SW 1271 (cell line): ENCODE measurements at places on chromosomes 3 and 15.

DNA sequence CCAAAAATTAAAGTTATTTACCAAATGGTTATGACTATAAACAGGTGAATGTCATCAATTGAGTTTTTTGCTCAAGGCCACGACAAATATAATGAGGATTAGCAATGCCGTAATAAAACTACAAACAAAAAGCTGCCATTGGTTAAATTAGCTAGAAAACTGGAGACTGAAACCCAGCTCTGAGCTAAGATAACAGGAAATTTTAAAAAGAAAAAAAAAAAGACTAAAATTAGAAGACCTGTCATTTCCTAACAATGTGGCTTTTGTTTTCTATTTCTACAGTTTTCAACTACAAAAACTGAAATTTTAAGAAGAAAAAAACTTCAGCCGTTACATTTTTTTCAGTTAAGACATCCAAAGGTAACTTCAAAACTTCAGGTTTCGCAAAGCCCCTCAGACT lies 9.7 kb downstream of the SLC12A6 start:
- DNase-seq, result no peak

GRCh38 chr3:52477076-52477795 lies 17.9 kb upstream of the STAB1 start:
- DNase-seq, result no peak

DNA sequence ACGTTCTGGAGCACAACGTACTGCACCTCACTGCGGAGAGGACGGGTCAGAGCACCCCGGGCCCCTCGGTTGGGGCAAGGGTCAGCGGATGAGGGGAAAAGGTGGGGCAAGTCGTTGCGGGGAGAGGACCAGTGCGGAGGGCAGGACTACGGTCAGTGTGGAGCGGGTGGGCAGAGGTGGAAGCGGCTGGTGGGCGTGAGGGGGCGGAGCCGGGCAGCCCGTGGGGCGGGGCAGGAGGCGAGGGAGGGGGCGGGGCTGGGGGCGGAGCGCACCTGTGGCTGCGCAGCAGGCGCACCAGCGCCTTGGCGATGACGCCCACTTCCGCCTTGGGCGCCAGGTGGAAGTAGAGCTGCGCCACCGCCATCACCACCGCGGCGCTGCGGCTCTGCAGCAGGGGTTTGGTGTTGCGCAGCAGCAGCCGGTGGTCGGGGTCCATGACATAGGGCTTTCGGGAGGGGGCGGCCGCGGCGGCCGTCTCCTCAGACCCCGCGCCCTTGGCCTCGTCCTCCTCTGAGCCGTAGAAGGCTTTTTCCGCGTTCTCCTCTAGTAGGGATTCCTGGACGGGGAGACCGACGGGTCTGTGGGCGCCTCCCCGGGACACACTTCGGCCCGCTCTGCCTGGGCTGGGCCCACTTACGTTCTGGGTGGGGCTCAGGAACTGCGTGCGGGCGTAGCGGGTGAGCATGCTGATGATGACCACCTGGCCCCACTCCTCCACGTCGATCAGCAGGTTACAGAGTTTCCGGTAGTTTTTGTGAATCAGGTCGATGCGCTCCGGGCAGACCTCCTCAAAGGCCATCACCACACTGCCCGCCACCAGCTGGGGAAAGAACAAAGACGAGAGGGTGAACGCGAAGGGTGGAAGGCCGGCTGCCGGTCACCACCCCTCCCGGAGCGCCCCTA lies 29.2 kb downstream of the AP3B2 start:
- no peak for DNase-seq

DNA sequence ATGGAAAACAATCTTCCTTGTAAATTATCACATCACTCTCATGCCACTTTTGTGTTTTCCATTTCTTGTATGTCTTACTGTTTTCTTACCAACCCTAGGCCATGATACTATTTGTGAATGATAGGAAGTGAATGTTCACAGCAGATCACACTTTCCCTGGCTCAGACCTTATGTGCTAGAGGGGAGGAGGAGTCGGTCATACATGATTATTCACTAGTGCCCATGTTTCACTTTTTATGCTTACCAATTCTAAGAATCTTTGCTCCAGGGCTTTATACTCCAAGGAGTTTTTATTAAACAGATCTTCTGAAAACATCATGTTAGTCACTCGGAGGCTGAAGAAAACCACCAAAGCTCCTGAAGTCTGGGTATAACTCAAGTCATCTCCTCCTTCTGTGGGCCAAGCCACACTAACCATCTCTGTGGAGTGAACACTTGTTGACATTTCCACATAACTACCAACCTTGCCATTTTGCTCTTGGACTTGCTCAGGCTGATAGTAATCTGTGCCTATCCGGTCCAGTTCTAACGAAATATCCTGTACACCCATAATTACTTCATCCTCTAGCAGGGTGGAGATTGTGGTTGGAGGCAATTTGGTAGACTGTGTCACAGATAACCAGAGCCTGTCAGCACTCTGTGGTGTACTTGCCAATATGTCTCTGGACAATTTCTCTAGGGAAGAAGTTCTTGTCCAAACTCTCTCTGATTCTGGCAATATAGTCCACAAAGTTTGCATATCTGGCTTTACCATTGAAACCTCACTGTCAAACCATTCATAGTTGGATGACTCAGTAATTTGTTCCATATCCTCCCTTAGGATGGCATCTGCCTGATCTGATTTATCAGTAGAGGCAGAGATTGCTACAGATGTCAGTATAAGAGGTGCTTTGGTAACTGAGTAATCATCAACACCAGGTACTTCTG lies 76.8 kb downstream of the IMPG2 start:
- no peak for DNase-seq

DNA sequence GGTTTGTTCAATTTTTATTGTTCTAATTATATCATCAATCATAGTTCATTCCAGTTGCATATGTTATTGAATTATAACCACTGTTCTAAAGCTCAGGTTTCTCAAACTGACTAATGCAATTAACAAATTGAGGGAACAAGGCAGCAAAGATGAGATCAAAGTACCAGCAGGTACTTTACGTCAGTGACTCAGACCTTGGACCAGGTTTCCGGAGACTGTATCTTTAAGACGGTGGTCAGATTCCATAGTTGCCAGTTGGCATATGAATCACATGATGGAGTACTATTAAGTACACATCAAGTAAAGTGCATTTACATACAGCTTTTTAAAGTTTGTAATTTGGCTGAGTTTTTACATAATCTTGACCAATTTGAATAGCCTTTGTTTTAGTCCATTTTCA lies 583.6 kb upstream of the ROBO2 start:
- DNase-seq, result no peak

GRCh38 chr3:153443961-153444360 lies 281.9 kb downstream of the RAP2B start:
- DNase-seq, result no peak

GRCh38 chr3:23489300-23490158 lies 286.4 kb downstream of the UBE2E2 start:
- no peak for DNase-seq

- DNase-seq, result no peak
Measured at GRCh38 chr3:28109829-28110228, 131.6 kb upstream of the CMC1 start.

DNA sequence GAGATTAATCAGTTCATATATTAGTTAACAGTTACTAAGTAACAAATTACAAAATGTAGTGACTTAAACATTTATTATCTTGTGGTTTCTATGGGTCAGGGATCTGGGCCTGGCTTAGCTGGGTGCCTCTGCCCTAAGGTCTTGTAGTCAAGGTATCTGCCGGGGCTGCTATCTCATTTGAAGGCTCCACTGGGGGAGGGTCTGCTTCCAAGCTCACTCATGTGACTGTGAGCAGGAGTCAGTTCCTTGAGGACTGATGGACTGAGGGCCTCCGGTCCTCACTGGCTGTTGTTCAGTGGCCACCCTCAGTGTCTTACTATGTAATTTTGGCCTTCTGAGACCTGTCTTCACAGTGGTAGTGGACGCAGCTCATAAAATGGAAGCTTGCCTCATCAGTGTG lies 135.9 kb upstream of the PLXNA1 start:
- DNase-seq, result no peak

DNA sequence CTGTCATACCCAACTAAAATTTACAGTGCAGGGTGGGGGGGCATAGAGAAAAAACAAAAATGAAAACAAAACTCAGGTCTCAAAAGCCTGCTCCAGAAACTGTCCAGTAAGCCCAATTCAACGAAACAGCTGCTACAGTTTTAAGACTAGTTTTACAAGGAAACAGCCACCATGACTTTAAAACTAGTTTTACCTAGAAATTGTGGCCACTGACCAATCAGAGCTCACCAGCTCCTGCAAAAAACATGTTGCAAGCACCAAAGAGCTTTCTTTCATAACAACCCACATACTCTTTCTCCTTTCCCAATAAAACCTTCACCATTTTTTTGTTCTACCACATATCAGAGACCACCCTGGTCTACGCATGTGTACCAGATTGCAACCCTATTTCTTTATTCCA lies 7.3 kb upstream of the CFAP91 start:
- no peak for DNase-seq

GRCh38 chr15:54803134-54803808 lies 393.5 kb downstream of the RSL24D1 start:
- no peak for DNase-seq

- no peak for DNase-seq
Measured at GRCh38 chr3:127865941-127866340, 43.6 kb upstream of the MGLL start.

DNA sequence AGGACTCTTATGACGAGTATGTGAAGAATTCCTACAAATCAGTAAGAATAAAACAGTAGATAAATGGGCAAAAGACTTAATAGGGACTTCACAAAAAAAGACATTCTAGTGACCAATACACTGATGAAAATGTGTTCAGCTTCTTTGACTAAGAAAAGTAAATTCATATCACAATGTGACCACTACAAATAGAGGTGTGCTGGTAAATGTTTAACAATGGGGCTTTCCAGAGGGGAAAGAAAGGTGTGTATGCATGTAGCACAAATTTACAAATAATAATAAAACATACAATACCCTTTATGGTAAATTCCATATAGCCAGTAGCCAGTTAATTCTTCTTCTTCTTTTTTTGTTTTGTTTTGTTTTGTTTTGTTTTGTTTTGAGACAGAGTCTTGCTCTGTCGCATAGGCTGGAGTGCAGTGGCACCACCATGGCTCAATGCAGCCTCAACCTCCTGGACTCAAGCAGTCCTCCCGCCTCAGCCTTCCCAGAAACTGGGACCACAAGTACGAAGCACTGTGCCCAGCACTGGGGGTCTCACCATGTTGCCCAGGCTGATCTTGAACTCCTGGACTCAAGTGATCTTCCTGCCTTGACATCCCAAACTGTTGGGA lies 17.5 kb upstream of the NMD3 start:
- DNase-seq, result no peak

DNA sequence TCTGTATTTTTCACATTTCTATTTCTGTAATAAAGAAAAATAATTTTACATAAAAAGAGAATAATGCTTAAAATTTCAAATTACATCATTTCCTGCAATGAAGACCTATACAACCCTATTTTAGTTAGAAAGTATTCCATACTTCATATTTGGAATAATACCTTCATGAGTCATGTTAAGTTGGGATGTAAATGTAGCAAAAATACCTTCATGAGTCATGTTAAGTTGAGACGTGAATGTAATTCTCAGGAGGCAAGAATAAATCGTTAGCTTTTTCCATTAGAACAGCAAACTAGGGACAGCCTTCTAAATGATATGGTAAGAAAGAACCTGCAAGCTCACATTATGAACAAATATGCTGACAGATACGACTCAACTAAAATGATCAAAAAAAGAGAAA lies 91.9 kb downstream of the NAALADL2 start:
- peak; percentile 42 for DNase-seq

DNA sequence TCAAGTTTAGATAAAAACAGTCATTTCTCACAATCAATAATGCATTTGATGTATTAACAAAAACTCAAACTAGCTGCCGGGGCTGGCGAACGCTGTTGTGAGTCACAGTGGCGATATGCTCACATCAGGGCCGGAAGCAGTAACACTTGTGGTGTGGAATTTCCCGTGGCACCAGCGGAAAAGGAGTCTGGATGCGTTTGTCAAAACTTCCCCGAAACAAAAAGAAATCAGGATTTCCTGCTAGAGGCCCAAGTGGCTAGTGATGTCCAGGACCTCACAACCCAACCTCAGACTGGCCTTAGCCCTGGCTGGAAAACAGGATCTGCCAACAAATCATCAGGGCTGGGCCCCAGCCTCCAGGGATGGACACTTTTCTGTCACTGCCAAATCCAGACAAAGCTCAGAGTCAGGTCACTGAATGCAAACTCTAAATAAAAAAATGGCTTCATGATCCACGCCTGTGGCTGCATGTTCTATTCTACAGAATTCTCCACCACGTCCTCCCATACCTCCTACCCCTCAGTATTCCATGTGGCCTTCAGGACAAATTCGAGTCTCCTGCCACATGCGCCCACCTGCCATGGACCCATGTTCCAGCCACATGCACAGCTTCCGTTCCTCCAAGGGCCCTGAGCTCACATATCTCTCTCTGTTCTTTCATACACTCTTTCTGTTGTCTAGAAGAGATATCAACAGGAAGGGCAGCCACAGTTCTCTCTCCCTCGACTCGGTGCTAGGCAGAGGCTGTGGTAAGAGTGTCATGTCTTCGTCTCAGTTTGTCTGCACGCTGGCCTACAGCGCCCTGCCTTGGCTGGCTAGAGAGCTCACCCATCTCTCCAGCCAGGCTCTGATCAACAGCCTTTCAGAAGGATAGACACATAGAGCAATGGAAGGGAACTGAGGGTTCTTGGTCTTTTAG lies 35.4 kb downstream of the EHD4 start:
- peak; percentile 50 for DNase-seq

DNA sequence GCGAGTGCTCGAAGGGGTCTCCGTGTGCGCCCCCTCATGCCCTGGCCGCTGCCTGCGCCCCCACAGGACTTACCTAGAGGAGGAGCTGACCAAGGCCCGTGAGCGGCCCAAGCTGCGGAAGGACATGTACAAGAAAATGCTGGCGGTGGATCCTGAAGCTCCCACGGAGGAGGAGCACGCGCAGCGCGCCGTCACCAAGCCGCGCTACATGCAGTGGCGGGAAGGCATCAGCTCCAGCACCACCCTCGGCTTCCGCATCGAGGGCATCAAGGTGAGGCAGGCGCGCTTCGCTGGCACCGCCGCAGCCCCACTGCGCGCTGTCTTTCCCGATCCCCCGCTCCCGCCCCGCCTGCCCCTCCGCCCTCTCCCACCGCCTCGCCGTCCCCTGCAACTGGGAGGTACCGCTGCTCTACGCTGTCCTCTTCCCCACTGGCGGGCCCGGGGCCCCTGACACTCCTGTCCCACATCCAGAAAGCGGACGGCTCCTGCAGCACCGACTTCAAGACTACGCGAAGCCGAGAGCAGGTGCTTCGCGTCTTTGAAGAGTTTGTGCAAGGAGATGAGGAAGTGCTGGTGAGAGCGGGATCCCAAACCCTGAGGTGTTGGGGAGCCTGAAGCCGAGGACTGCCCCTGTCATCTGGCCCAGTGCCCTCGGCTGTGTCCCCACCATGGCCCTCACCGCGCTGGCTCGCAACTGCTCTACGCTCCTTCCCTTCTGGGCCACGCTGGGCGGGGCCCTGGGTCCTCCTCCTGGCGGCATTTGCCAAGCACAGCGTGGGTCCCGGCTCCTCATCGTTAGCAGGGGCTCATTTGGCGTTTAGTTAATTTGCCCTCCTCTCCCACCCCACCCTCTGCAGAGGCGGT lies 8.5 kb downstream of the ITPKA start:
- DNase-seq, result no peak

DNA sequence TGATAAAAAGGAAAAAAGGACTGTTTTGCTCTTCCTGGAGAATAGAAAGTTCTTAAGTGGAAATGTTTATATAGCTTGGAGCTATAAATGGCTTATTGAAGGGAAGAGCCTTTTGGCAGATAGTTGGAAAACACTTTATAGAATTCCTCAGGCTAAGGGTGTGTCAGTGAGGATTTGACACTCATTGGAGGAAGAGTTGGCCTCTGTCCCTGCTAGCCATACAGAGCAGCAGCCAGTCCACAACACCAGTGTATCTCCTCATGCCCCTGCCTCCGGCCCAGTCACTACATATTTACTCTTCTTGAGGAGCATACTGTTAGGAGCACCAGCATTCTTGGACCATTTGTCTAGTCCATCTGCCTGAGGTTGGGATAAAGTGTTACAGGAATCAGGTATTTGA lies 36.2 kb downstream of the KLHL18 start:
- no peak for DNase-seq
